Myocyte (in vitro differentiated cells): ENCODE measurements at places on chromosomes 5 and 9. TPM values are rescaled to one million over a fixed set of nuclear protein-coding genes. Genes with fewer than 3 reads are reported as not detected.

DNA sequence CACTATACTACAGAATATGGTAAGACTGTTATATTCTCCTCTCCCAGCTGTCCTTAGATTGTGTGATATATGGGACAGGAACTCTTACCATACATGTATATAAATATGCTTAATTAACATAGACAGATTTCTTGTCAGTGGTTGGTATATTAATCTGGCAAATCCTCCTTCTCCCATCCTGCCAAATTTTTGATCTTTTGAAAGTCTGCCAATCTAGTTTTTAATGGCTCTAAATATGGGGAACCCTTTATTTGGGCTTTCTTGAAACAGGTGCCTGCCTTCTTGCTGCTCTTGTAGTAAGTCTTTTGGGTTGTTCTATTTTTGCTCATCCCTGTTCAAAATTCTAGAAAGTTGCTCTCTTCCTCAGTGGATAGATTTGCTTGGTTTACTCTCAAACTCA lies 63.5 kb downstream of the SPATA31D1 start:
- no peak for DNase-seq

The CCDC152 gene
- total RNA-seq: not detected in 2 replicates

The TMOD1 gene
- total RNA-seq: 48.8 and 60.3 TPM in 2 replicates

The IL3 gene
- not detected in 2 replicates for total RNA-seq

The MCC gene
- 10.2 and 12.0 TPM in 2 replicates for total RNA-seq

The CDK7 gene
- total RNA-seq: 21.7 and 24.6 TPM in 2 replicates

- peak; percentile 39 for DNase-seq
Observed at GRCh38 chr9:16294133-16294770, 576.2 kb downstream of the BNC2 start.

GRCh38 chr9:79107911-79108676 lies 463.7 kb upstream of the TLE4 start:
- DNase-seq: no peak

The NEUROG1 gene
- not detected in 2 replicates for total RNA-seq

GRCh38 chr5:151222790-151223446 lies 974 bp downstream of the CCDC69 start:
- no peak for DNase-seq

- no peak for DNase-seq
Observed at GRCh38 chr9:71774920-71775319, 6.6 kb upstream of the CEMIP2 start.

DNA sequence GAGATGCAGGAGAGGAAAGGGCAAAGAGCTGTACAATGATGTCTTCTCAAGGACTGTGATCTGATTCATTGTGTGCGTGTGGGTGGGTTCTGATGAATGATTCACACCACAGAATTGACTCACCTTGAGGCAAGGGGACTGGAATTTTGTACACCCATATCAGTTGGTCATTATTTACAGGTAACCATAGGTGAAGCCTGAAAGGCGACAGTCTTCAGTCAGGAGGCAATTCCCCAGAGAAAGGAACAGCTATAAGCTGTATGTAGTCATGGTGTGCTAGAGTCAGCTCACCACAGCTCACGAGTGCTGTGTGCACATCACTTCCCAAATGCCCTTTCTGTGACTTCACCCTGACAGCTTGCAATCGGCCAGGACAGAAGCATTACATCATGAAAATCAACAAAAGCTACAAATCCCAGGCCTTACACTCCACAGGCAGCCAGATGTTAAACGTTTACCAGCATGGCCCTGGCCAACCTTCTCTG lies 87.6 kb upstream of the RPS23 start:
- DNase-seq: no peak

GRCh38 chr9:33101104-33101951 lies 24.9 kb upstream of the SMU1 start:
- peak; percentile 97 for DNase-seq

GRCh38 chr5:139474890-139475791 lies 4.3 kb downstream of the SMIM33 start:
- DNase-seq: peak; percentile 77

The CEL gene
- 0.67 and 0.73 TPM in 2 replicates for total RNA-seq

GRCh38 chr9:122337556-122337929 lies 33.3 kb upstream of the PTGS1 start:
- DNase-seq: peak; percentile 87

The ARHGEF37 gene
- total RNA-seq: 3.1 and 8.3 TPM in 2 replicates

The PCA3 gene
- not detected in 2 replicates for total RNA-seq

- no peak for DNase-seq
Observed at GRCh38 chr5:141692533-141692888, 10.5 kb upstream of the ARAP3 start.

The FAM219A gene
- 18.9 and 19.2 TPM in 2 replicates for total RNA-seq

The CYFIP2 gene
- total RNA-seq: 5.5 and 5.6 TPM in 2 replicates

The PRUNE2 gene
- total RNA-seq: 650 and 843 TPM in 2 replicates

DNA sequence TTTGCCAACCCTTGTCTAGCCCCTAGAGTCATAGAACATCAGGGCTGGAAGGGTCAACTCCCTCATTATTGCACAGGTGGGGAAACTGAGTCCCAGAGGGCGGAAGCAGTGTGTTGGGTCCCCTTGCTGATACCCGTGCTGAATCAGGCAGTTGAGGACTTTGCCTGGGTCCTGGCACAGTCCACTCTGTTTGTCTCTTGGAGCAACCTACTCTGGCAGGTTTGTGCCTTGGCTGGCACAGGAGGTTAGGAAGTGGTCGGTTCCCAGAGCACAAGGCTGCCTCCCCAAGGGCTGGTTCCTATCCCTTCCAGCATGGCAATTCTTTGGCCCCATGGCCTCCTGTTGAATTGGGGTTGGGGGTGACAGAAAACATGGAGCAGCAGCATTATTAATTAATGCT lies 94.5 kb upstream of the SHB start:
- DNase-seq: no peak

DNA sequence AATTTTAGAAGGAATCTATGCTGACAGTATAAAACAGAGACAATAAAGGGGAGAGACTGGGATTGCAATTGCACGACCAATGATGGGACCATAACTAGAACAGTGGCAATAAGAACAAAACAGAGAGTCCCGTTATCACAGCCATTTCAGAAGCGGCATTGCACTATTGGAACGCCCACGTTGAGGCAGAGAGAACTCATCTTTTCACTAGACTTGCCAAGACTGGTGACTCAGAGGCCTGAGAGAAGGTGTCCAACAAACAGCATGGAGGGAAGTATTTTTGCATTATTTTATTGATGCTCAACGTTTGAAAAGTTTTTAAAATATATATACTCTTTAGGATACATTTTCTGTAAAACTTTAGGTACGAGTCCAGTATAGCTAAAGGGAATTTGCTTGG lies 737.7 kb downstream of the TLE1 start:
- peak; percentile 51 for DNase-seq

DNA sequence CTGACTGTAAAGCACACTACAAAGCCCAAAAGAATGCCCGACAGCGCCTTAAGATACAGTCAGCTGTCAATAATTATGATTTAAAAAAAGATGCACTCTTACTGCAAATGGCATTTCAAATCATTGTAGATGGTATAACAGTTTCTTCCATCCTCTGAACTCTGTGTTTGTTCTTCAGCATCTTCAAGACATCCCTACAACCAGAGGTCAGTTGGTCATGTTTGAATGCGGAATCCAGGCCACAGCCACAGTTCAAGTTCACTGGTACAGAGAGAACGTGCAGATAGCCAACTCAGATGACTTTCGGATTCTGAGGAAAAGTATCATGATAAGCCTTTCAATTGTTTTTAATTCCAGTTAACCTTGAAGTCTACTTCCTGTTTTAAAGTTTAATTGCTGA lies 8.7 kb upstream of the MYOT start:
- DNase-seq: peak; percentile 65

GRCh38 chr5:51181208-51181894 lies 201.9 kb upstream of the ISL1 start:
- no peak for DNase-seq

DNA sequence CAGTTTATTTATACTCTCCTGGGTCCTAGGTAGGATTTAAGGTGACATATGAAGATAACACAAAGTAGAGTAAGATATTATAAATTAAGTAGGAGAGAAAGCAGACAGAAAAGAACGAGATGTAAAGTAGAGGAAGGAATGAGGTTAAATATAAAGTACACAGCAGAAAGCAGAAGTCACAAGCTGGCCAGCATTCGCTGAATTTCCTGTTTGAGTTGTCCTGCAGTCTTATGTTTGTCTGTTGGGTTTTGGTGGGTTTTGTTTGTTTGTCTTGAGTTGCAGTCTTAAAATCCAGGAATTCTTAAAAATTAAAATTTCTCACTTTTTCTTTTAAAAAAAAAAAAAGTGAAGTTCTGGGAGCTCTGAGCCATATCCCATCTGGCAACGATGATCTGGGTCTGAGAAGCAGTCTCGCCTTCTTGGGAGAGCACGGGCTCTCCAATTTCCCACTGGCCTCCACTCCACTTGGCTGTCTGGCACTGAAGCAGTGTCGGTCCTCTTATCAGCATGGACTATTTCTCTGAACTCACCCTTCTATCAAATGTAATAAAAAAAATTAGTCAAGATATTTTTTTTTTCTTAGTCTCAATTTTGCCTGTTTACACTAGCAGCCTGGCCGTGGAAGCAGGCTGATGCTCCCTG lies 2.0 kb downstream of the S100Z start:
- DNase-seq: no peak

The BRINP1 gene
- total RNA-seq: 0.47 and 1.4 TPM in 2 replicates

- peak; percentile 33 for DNase-seq
Observed at GRCh38 chr5:158560170-158560569, 539.5 kb downstream of the EBF1 start.

- DNase-seq: no peak
Observed at GRCh38 chr5:107467137-107467932, 203.4 kb downstream of the EFNA5 start.

- DNase-seq: no peak
Observed at GRCh38 chr5:62083661-62084060, 222.3 kb upstream of the KIF2A start.

DNA sequence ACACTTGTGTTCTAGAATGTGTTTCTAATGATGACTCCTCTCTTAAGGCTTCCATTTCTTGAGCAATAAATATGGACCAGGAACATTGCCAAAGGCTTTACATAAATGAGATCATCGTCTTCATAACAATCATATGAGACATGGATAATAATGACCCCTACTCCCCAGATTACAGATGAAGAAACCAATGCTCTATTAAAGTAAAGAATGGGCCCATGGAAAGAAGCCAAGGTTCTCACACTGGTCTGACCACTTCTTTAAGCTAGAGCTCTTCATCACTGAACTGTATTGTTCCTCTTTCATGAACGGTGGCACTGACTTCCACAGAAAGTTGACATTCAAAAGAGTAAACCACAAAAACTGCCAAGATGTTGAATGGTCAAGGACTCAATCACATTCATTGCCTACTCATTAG lies 65.3 kb downstream of the MARCHF3 start:
- DNase-seq: peak; percentile 24

DNA sequence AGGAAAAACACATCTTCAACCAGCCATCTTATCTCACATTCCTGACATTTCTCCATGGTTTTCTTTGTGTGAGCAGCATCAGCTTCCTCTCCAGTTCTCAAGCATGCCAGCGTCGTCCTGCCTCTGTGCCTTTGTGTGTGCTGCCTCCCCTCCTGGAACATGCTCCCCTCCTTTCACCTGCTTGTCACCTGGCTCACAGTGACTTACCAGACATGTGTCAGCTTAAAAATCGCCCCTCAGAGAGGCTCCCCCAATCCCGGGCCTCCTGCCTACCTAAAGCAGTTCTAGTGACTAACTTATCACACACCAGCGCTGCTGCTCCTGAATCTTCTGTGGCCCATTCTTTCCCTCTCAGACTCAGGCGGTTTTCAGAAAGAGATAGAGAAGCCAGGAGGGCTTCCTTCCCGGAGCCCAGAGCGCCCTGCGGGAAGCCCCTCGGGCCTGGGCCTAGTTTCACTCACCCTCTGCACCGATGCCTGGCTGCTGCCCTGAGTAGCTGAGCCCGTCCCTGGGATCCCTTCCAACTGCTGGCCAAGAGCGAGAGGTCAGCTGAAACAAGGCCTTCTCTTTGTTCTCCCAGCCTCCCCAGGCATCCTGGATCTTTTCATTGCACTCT lies 51.1 kb upstream of the MVB12B start:
- peak; percentile 3 for DNase-seq

DNA sequence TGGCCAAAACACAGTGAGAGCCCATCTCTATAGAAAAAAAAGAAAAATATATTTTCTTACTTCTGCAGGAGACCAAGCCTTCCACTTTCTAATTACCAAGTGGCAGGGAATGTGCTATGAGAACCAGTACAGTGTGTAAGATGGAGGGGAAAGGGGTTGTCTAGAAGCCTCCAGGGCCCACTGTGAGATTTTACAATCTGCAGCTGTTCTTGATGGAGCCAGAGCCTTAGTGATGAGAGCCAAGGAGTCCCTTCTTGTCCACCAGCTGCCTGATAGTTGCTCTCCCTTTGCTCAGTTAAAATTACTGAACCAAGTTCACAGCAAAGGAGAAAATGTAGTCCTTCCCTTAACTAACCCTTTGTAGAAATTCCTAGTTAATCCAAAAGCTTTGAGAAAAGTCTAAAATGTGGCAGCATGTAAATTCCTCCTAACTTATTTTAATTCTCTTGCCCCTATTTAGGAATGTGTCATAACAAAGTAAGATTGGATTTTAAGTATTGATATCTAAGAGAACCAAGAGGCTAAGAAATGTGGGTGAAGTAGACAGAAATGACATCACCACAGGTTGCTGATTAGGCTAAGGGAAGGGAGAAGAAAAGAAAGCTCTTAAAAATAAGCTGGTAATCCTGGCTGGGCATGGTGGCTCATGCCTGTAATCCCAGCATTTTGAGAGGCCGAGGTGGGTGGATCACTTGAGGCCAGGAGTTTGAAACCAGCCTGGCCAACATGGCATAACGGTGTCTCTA lies 19.3 kb downstream of the SRP19 start:
- DNase-seq: peak; percentile 65

The GFI1B gene
- 0.10 TPM in 1 of 2 replicates, not detected in the other for total RNA-seq

- no peak for DNase-seq
Observed at GRCh38 chr9:86301686-86302085, 19.3 kb upstream of the ISCA1 start.

- DNase-seq: peak; percentile 81
Observed at GRCh38 chr5:61330845-61331406, 1.1 kb upstream of the ZSWIM6 start.

GRCh38 chr9:112348257-112349007 lies 15.0 kb upstream of the PTBP3 start:
- DNase-seq: peak; percentile 65

The SLC34A1 gene
- not detected in 2 replicates for total RNA-seq

DNA sequence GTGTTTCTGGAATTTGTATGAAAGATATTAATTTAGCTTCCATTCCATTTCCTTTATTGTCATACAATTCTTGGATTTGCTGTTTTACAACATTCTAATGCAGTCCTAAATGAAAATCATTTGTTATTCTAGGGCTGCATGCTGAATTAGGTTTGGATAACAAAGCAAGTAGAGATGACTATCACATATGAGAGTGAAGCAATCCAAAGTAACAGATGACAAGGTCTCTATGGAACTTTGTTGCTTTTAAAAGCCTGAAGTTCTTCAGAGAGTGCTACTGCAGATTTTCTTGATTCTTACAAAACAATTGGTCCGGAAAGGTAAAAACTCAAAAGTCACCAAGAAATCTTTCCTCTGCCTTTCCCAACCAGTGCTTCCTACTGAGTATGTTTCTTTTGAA lies 56.9 kb upstream of the VCAN start:
- no peak for DNase-seq

The MSH3 gene
- 12.0 and 12.2 TPM in 2 replicates for total RNA-seq

DNA sequence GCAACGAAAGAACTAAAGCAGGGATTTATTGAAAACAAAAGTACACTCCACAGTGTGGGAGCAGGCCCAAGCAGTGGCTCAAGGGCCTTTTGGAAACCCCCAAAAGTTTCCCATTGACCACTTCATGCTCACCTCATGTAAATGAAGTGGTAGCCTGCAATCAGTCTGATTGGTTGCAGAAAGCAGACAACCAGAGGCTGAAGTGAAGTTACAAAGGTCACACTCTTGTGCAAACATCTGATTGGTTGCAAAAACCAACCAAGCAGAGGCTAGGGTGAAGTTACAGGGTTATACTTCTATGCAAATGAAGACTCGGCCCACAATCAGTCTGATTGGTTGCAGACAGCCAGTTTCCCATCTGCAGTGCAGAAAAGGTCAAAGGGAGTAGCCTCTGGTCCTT lies 258.0 kb downstream of the YTHDC2 start:
- no peak for DNase-seq
